ENCODE measurements at places on chromosomes 7 and 10.

GRCh38 chr7:96089511-96089910 is 232.4 kb downstream of the SLC25A13 start:
- no peak for DNase-seq

DNA sequence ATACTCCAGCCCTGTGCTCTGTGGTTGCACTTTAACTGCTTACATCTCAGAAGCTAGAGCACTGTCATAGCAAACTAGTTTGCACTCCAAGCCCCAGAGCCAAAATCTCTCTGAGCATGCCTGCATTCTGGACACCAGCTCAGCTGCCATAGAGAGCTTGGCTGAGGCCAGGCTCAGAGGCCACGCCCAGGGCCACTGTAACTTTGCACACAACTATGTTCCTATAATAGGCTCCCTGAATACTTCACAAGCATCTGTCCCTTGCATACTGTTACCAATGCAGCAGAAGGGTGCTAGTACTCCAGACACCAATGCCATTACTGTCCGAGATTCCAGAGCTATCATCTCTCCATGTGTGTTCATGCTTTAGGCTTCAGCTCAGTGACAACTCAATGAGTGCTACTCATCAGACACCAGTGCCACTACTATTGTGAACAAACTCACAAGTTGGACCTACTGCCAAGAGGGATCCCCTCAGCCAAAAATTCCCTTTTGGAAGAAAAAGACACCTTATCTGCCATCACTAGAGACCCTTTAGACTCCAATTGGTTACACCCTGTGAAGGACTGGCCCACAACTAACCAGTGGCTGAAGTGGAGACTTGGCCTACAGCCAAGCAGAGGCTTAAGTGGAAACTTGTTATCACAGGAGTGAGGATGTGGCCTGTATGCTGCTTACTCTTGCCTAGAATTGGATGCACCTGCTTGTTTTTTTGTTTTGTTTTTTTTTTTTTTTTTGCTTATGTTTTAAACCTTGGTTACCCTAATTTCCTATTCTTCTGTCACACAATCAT is 211.6 kb upstream of the MAGI2 start:
- DNase-seq: peak; percentile 31

DNA sequence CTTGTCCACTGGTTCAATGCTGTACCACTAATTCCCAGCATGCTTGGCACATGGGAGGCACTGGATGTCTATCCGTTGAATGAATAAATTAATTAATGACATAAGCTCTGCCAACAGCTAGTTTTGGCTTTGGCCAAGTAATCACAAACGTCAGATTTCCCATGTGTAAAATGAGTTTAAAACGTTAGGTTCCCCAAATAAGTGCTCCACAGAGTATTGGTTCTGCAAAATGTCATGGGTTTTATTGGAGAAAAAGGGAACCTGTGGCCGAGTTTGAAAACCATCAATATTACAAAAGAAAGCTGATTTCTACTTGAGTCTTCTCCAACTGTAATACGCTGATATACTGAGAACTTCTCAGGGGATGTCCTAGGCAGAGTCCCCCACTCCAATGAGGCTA is 23.2 kb downstream of the ELMO1 start:
- no peak for DNase-seq

DNA sequence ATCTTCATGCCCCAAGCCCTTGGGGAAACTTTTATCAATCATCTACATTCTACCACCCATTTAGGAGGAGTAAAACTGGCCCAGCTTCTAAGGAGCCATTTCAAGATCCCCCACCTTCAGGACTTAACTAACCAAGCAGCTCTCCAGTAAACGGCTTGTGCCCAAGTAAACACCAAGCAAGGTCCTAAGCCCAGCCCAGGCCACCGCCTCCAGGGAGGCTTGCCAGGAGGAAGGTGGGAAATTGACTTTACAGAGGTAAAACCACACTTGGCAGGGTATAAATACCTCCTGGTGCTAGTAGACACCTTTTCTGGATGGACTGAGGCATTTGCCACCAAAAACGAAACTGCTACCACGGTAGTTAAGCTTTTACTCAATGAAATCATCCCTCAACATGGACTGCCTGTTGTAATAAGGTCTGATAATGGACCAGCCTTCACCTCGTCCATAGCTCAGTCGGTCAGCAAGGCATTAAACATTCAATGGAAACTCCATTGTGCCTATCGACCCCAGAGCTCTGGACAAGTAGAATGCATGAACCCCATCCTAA is 5.6 kb downstream of the AKR1B15 start:
- no peak for DNase-seq

DNA sequence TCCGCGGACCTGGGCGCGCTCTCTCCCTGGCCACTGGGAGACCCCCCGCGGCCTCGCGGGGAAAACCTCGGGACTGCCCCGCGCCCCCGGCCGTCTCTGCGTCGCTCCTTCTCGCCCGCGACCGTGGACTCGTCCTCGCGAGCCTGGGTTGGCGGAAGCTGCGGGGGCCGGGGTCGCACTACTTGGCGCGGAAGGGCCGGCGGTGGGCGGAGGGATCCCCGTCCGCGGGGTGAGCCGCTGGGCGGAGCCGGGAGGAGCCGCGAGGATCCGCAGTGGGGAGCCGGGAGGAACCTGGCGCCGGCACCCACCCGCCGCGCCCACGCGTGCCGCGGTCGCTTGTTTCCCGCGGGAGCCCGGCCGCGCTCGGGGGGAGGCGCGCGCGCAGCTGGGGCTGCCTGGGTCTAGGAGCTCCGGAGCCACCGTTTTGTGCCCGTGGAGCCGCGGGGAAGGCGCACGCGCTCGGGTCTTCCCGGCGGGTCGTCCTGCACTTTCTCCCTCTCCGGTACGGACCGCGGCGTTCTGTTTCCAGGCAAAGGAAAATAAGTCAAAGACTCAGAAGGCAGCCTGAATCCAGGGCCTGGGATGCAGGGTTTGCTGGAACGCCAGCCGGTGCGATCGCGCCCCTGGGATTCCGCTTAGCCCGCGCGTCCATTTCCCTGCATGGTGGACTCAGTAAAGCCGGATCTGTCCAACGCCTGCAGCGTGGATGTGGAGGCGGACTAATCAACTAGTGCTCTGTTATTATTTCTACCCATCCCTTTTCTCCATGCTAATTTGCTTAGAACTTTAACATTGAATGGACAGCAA is 28.7 kb upstream of the KMT2C start:
- no peak for DNase-seq

- DNase-seq: no peak
Measured at GRCh38 chr7:368651-369475, 78.9 kb downstream of the FOXL3 start.

- no peak for DNase-seq
Measured at GRCh38 chr7:49089717-49090116, 165.4 kb downstream of the CDC14C start.

DNA sequence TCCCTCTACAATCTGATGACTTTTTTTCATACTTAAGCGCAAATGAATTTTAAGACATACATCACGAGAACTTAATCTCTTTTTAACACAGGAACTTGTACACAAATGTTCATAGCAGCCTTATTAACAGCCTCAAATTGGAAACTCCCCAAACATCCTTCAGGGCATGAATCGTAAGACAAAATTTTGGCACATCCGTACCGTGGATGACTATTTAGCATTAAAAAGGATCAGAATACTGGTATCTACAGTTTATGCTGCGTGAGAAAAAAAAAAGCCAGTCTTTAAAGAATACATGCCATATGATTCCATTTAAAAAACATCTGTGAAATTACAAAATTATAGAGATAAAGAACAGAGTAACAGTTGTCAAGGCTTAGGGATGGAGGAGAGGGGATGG is 46.8 kb downstream of the PDE1C start:
- no peak for DNase-seq

DNA sequence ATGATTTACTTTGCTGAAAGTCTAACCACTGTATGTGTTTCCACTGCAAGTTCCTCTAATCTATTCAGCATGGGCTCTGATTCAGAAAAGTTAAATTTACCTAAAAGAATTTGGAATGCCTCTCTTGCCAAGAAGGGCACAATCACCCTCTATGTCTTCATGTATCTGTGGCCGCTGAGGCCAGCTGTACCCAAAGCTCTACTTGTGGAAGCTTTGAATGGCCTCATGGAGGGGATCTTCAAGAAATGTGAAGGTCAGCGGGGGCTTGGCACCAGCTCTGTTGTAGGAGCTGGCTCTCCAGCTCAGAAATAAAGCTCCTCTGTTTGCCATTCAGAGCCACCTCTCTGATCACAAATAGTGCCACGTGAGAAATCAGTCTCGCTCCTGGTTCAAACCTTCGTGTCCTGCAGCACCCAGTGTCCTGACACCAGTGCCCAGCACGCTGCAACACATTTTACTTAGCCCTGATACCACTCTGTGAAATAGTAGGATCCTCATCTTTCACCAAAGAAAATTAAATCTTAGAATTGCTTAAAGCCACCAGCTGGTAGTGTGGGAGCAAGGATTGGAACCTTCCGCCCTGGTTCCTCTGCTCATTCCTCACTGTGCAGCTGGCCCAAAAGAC is 61.1 kb downstream of the PKD1L1 start:
- DNase-seq: no peak

- DNase-seq: no peak
Measured at GRCh38 chr7:139328375-139328774, 12.8 kb upstream of the FMC1 start.

DNA sequence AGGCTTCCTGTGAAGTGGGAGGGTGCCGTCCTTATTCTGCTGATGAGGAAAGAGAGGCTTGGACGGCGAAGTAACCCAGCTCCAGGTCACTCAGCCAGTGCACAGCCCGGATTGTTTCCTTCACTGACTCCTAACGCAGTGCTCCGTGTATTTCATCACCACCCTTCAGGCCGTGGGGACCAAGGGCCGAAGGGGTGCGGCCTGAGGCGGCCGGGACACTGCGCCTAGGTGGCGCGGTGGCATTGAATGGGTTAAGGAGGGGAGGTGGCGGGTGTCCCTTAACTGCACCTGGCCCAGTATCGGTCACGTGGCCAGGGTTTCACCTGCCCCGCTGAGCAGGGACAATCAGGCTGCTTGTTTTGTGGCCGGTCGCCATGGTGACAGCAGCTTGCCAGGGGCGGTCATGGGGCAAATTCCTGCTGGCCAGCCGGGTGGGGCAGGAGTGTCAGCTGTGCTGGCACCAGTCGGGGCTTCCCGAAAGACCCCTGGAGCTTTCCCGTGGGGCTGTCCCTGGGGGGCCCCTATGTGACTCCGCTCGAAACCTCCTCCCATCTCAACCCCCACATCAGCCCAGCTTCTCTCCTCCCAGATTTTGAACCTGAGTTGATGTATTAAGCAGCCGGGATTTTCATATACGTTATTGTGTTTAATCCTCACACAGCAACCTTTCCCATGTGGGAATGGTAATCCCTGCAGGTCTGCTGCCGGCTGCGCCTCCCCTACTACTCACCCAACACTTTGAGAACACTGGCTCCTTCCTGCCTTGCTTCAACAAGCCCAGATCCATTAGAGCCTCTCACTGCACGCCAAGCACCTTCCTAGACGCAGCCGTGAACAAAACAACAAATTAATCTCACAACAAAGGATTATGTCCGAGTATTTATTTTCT is 4.4 kb upstream of the ABHD11 start:
- peak; percentile 77 for DNase-seq

GRCh38 chr7:100685631-100686145 is 8.4 kb downstream of the GIGYF1 start:
- no peak for DNase-seq

GRCh38 chr7:11539853-11540252 is 292.1 kb downstream of the THSD7A start:
- DNase-seq: no peak

DNA sequence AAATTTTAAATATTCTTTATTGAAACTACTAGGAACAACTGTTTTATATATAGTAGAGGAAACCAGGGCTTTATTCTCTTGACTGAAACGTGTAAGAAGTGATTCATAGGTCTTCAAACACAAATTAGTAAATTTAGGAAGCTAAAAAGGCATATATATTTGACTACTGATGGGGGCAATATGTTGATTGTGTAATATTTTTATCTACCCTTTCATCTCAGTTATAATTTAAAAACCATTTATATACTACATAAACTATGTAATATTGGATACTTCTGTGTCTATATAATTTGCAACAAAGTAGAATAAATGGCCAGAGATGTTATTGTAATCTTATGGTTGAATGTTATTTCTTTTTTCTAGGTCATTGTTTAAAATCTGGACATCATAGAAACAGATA is 269.3 kb upstream of the KAT6B start:
- no peak for DNase-seq

GRCh38 chr7:100825751-100826513 is 1.4 kb downstream of the EPHB4 start:
- no peak for DNase-seq

DNA sequence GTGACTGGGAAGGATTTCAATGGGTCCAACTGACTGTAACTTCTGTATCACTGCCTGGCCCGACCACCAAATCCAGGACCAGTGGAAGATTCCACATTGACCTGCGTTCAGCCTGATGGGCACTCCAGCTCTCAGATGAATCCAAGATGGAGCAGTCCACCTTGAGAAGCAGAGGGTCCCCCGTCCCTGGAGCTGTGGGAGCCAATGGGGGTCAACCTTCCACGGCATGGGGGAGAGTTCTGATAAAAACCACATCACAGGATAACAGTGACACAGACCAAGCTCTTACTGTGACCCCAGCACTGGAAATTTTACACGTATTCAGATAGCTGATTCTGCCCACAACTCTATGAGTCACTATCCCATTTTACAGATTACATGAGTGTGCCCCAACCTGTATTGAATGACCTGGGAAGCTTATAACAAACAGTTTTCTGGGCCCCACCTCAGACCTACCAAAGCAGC is 11.2 kb downstream of the ZCCHC24 start:
- no peak for DNase-seq

GRCh38 chr7:36264123-36264801 is 111.2 kb downstream of the EEPD1 start:
- DNase-seq: no peak

DNA sequence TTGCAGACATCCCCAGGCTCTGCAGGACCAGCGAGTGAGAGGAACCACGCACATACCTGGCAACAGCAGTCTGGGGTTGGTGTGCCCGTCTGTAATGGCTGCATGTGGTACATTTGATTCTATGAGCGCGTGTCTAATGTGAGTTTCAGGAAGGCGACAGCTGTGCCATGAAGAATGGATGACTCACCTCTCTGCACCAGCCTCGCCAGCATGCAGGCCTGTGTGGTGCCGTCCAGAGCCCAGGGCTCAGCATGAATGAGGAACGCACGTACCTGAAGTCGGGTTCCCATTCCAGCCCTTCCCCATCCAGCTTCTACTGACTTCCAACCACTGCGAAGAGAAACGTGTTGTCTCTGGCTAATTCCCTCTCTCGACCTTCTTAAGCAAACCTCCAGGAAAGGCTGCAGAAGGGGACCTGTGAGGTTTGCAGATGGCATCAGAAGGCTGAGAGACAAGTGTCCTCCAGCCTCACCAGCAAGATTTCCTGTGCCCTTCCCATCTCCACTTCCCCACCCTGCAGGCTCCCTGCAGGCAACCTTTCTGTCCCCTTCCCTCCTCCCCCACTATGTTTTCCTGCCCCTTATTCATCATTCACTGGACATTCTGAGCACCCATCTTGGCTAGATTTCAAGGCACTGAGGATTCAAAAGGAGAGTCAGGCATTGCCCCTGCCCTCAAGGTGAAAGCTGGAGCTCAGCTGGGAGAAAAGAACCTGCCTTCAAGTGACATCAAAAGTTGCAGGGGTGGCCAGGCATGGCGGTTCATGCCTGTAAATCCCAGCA is 54.3 kb downstream of the ASB13 start:
- DNase-seq: no peak

- DNase-seq: no peak
Measured at GRCh38 chr10:122494833-122495232, 33.5 kb downstream of the HTRA1 start.

Measured in NCI-H187 treated with DMSO at 0.1 percent for 48 hours (cell line).